ENCODE measurements at places on chromosomes 7 and 10.

GRCh38 chr7:57423768-57424167 is 26.2 kb upstream of the ZNF716 start:
- DNase-seq = no peak

- peak; percentile 48 for DNase-seq
These were observed 212.5 kb upstream of the CELF2 start for GRCh38 chr10:10804998-10805740.

GRCh38 chr10:70479626-70480238 is 1.2 kb downstream of the PALD1 start:
- no peak for DNase-seq

DNA sequence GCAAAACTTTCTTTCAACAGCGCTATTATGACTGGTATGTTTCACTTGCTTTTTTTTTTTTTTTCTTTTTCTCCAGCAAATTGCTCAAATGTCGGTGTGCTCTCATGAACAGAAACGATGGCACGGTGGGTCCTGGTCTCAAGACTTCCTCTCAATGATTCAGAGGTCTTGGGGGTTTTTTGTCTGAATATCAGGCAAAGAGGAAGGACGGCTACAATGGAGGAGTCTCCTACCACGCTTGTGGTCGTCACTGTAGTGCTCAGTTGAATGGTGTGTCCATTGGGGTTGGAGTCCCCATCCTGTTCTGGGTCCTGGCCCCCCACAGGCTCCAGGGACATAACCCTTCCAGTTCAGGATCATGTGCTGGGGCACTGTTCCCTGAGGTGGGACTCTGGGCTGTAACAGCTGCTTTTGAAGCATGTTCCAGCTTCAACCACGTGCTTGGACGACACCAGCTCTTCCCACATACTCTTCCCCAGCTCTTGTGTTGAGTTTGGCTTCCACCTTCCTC is 266.7 kb upstream of the KLF6 start:
- no peak for DNase-seq

DNA sequence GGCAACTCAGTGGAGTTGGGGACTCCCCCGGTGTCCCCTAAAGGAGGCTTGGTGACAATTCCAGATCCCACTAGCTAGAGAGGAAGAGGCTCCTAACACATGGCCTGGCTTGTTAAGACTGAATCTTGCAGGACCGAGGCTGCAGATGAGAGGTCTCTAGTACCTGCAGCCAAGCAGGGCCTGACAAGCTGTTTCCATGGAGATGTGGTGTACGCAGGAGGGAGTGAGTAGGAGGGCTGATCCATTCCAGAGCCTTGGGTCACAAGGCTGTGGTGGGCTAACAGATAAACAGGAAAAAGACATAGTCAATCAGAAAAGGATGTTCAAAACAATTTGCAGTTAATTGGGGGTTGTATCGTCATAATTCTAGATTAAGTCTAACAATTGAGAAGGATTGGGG is 77.3 kb upstream of the MKLN1 start:
- DNase-seq = peak; percentile 31

- no peak for DNase-seq
These were observed 10.9 kb downstream of the SCART1 start for GRCh38 chr10:133464582-133465031.

DNA sequence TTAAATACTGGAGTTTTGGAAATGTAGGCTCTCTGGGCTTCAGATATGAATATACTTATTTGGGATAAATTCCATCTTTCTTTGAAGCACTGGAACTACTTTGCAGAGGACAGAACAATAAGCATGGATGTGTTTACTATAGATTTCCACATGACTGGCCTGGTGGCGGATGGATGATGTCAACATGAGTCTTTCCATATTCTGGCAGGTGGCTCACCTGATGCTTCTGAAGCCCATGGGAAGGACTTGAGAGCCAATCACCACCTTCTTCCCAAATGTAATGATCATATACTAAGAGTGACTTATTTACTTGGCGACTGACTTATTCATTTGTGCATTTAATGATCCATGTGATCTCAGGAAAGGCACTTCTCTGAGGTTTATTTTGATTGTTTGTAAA is 110.5 kb downstream of the FANK1 start:
- DNase-seq = no peak

DNA sequence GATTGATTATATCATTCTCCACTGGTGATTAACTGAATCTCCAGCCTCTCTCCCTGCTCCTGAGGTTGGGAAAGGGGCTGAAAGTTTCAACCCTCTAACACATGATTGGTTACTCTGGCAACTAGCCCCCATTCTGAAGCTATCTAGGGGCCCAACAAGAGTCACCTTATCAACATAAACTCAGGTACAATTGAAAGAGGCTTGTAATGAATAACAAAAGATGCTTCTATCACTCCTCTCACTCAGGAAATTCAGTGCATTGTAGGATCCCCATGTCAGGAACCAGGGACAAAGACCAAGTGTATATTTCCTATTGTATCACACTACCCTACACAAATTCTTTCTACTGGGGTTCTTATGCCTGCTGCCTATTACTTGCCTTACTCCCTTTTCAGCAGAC is 123.9 kb upstream of the SLC13A1 start:
- no peak for DNase-seq

DNA sequence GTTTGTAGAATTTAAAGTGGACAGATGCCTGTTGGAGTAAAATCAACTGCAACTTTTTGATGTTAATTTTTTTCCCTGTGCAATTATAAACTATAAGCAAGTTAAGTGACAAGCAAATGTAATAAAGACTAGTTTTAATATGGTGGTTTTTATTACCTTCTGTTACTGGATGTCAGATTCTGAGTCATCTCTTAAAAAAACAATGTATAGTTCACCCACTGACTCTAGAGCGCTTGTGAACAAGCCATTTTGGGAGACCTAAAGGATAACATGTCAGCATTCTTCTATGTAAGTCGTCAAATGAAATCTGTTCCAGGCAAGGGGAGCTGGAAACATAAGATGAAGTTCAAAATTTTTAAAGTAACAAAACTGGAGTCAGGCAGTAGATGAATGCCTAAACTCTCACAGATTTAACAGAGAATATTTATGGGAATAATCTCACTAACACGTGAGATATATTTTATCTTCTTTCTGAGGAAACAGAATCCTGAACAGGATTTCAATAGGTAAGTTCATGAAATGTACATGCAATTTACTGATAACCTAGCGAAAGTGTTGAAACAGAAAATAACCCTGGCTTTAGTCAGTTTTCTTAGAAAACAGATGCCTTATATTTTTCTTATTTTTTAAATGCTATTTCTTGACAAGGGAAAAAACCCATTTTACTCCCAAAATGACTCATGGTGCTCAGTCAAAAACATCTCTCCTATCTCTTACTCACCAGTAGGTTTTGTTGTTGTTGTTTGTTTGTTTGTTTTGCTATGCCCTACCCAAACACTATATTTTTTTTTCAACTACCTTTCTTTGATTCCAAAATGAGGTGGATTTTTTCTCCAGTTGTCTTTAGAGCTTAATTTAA is 91.7 kb downstream of the SLC39A12 start:
- DNase-seq = peak; percentile 60

DNA sequence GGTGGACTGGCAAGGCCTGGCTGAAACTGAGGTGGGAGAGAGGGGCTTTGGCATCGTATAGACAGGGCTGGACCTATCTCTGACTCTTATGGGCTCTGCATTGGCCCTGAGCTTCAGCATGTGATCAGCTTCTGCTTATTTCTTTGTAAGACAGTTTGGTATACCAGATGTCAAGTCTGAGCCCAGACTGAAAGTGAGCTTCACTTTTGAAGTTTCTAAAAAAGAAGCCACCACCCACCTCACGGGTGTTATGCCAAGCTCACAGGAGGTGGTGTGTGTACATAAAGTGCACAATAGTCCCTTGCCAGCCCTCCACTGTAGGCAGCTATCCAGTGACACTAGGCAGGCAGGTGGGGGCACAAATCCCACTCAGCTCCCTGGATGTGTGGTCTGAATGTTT is 68.7 kb upstream of the SEPHS1 start:
- DNase-seq = no peak

GRCh38 chr7:114972567-114972966 is 50.7 kb downstream of the MDFIC start:
- DNase-seq = no peak

- DNase-seq = no peak
These were observed 128.9 kb downstream of the CCDC3 start for GRCh38 chr10:12872577-12872976.

- peak; percentile 16 for DNase-seq
These were observed 24.0 kb downstream of the WAPL start for GRCh38 chr10:86497621-86498020.

GRCh38 chr7:17462131-17462631 is 163.7 kb downstream of the AHR start:
- DNase-seq = no peak

GRCh38 chr10:131693766-131694165 is 207.0 kb upstream of the PPP2R2D start:
- DNase-seq = no peak

DNA sequence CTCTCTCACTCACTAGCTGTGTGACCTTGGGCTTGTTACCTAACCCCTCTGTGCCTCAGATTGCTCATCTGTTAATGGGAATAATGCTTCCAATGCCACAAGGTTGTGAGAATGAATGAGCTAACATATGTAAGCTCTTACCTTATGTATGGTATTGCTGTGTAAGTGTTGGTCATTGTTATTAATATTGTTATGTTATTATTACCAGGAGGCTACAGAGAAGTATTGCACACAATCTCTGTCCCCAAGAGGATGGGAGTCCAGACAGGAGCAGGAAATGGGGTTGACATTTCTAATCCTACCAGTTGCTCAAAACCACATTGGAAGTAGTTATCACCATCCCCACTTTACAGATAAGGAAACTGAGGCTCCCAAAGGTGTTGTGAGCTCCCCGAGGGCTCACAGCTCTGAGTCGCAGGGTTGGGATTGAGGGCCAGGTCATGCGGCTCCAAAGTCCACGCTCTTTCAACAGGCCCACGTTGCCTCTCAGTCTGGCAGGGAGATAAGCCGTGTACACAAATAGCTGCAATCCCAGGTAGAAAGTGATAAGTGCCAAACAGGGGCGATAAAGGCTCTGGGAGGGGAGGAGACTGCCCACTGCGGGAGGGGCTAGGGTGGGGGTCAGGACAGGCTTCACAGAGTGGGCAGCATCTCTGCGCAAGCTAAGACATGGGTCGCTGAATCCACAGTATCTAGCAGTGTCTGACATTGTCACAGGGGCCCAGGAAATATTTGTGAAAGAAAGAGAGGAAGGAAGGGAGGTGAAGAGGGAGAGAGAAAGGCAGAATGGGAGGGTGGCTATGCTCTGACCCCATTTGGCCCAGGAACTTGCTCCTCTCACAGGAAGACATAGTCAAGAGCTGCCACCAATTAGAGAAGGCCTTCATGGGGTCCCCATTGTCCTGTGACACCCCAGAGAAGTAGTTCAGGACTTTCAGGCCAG is 9.6 kb upstream of the ZMIZ1 start:
- DNase-seq = no peak

- DNase-seq = no peak
These were observed 206.4 kb upstream of the LRRTM3 start for GRCh38 chr10:66719483-66719882.

GRCh38 chr7:150988230-150989226 is 2.3 kb upstream of the NOS3 start:
- no peak for DNase-seq

DNA sequence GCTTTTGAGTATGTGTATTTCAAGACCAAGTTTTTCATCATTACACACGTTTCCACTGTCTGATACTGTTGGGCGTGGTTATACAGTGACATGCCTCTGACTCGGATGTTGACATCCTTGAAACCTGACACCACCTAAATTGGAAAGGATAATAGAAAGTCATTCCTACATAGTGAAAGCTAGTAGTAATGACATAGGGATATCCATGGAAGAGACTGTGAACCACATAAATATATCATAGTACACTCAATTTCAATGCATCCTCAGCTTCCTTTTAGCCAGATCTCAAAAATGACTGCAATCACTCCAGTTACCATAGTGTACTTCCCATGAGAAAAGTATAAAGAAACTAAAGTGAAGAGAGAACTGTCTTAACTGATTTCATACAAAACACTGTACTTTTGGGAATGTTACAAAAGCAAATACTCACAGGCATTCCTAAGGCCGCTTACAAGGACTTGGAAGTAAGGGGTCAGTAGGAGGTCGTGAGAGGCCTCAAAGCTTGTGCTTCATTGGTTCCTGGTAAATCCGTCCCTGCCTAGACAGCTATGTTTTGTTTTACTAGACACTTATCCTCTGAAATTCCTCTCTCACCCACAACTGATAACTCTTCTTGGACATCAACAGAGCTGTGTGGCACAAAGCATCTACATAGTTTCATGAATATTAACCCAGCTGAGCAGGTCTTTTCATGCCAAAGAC is 71.8 kb upstream of the VWDE start:
- peak; percentile 92 for DNase-seq

GRCh38 chr7:2513702-2514101 is 5.9 kb upstream of the LFNG start:
- DNase-seq = no peak

- DNase-seq = no peak
These were observed 4.8 kb downstream of the IDI1 start for GRCh38 chr10:1044146-1044545.

DNA sequence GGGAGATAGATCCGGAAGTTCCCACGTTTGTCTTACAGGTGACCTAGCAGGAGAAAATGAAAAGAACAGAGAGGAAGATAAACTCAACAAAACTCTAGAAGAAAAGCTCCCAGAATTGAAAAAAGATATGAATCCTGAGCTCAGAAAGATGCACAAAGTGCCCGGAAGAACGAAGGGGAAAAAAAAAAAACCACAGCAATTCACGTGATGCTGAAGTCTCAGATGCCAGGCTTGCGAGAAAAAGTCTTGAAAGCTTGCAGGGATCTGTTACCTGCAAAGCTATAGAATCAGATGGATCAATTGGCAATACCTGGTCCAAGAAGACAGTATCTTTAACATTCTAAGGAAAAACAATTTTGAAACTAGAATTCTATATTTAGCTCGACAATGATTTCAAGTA is 33.5 kb downstream of the CARD11 start:
- no peak for DNase-seq

DNA sequence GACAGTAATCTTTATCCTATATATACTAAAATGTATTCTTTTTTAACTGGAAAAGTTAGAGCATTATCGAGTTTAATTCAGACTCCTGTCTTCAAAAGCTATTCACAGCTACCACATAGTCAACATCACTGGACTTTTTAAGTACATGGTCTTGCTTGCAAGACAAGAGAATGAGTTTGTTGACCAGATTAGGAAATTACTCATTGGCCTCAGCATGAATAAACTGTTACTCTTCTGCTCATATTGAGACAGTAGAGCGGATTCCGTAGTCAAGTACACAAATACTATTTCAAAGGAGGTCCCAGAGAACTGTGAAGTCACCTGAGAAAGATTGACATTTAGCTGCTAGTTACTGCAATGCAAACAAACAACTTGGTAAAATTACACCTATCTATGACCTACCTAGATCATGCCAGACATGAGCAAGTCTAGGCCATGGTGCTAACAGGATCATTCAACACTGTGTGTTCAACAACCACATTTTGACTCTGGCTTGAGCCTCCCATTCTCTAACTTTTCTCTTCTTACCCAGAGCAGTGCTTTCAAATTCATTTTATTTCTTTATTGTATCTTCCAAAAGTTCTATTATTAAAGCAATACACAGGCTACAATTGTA is 280.9 kb downstream of the NEBL start:
- no peak for DNase-seq

Measured in iris pigment epithelial cell (primary cell).